Mammary epithelial cell (primary cell): ENCODE measurements at places on chromosomes 12 and 14. TPM values are rescaled to one million over a fixed set of nuclear protein-coding genes. Genes with fewer than 3 reads are reported as not detected.
A peak's percentile ranks its signal among the peaks of the same experiment; 100 is the strongest.

The PTCSC3 gene
- polyA plus RNA-seq: not detected

The C1QL4 gene
- polyA plus RNA-seq: 0.03 TPM

DNA sequence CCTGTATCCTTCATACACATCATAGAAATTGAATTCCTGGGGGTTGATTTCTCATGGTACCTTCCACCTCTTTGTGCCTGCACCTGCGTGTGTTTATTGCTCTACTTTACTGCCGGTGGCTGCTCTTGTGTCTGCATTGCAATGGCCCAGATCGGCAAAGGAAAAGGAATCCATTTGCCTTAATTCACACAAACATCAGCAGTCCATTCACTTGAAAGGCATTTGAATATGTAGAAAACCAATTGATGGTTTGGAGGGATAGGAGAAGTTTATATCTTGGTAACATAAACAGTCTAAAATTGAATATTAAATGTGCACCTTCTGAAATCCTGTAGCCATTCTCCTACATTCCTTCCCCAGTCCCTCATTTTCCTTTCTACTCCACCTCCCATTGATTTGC, 74.0 kb downstream of the SNAPC1 start:
- DNase-seq: no peak

The TSHR gene
- not detected for polyA plus RNA-seq

GRCh38 chr14:52307376-52307775, 6.7 kb upstream of the PTGER2 start:
- DNase-seq: no peak

DNA sequence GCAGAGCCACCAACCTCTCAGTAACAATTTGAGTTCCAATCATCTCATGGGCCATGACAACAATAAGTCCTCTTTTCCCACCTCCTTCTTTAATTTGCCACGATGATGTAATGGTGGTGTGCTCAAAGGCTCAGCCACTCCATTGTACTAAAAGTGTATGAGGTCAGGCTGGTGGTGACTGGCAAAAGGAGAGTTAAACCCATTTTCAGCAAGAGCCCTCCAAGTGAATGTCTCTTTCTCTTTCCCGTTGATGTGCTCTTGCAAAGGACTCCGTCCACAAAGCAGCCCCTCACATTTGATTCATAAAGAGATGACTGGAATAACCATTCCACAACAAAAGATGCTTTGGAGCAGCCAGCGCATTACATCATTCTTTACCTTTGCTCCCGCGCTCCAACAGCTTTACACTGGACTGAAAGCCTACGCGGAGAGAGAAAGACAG, 41.6 kb downstream of the DUSP16 start:
- no peak for DNase-seq

- peak; percentile 2 for DNase-seq
These were observed 151.6 kb downstream of the HELB start for GRCh38 chr12:66453844-66454243.
